ENCODE measurements at places on chromosomes 4 and X.

DNA sequence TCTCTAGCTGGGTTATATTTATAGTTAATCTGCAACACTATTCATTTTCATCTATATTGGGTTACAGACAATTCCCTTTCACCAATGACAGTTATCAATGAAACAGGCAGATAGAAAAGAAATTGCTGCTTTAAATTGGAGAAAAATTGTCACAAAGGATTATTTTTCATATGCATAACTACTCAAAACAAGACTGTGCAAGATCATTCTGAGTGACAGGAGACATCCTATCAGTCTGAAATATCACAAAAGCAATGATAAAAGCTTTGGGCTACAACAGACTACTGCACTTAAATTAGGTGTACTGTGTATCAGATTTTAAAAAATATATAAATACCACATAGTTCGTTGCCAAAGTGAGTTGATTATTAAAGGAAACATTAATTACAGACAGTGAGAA, 722.6 kb downstream of the ARAP2 start:
- no peak for DNase-seq

DNA sequence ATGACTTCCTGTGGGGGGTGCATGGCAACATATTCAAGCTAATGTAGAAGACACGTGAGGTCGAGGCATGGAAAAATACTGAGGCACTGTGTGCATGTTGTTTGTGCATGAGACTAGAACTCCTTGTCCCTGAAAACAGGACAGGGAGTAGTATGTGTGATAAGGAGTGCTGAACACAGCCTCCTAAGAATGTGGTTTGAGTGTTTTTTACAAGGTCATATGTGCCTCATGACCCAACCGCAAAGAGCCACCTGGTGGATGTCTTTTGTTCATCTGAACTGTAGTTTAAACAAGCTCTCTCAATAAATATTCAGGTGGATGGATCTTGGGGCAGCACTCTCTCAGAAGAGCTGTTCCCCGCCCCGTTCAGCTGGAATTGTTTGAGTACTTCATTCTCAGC, 226.6 kb downstream of the NLGN4X start:
- no peak for DNase-seq

GRCh38 chr4:3119464-3119863, 45.0 kb downstream of the HTT start:
- DNase-seq, result no peak

- no peak for DNase-seq
These were observed 16.1 kb upstream of the FAM47E start for GRCh38 chr4:76235407-76235806.

GRCh38 chrX:153667281-153667955, 6.2 kb downstream of the PNCK start:
- DNase-seq, result no peak

- DNase-seq, result peak; percentile 6
These were observed 42.9 kb upstream of the INTS6L start for GRCh38 chrX:135477576-135477975.

- no peak for DNase-seq
These were observed 5.7 kb upstream of the IL13RA2 start for GRCh38 chrX:115023139-115023538.

DNA sequence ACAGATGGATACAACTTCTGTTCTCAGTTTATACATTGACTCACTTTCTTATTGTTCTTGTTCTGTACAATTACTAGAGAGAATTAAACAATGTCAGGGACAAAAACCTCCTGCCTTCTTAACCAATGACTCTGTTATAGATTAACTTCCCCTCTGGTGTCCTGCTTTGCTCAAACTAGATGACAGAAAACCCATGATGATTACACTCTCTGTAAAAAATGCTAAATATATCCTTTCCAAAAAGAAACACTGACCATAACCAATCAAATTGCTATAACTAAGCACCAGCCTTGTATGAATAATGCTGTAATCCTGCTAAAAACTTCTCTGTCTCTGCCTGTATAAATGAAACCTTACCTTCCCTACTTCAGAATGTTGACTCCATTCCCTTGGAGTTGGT, 29.8 kb upstream of the IL13RA2 start:
- DNase-seq, result no peak

DNA sequence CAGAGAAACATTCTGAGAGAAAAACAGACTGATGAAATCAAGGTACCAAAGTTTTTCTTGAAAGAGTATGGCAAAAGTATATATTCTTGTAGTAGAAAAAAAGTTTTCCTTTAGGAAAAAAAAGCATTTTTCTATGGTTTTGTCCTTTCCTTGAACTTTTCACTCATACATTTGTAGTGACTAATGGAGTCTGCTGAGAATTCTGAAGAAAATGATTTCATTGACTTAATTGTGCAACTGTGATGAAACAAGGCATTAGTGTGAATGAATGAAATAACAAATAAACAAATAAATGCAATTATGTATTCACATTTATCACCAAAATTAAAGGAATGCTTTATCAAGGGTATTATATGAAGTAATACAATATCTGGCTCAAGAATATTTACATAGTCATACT, 5.7 kb downstream of the CSN1S1 start:
- no peak for DNase-seq

GRCh38 chr4:5863461-5864113, 29.3 kb downstream of the CRMP1 start:
- peak; percentile 8 for DNase-seq

DNA sequence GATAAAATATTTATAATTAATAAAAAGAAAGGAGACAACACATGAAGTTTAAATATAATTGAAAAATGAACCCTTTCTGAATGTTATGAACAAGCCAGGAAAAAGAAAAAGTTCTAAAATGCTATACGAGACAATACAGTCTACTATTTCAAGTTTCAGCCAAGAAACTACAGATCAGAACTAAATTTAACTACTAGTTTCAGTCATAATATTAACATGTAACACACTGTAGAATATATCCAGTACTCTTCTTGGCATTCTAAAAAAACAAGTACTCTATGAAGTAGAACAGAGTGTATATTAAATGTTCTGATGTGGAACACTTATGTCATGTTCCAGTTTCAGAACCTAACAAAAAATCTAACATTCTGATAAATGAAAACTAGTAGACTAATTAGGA, 679.7 kb downstream of the FAT4 start:
- no peak for DNase-seq

DNA sequence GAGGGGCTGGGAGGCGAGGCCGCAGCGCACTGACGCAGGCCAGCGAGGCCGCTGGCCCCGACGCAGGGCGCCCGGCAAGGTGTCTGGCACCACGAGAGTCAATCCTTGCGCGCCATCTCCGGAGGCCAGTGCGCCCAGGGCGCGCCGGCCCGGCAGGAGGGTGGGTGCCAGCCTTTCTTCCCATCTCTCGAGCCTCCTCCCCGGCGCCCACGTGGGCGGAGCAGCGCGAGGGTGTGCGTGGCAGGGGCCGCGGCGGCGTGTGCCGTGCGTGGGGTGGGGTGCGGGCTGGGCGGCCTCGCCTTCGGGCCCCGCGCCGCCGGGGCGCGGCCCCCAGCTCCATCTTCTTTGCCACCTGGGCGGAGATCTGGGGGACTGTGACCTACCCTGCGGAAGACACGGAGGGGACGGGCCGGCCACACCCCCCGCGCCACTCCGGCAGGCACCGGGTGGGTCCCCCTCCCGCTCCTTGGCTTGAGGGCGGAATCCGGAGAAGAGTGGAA, 877 bp downstream of the JAKMIP1 start:
- DNase-seq, result no peak

DNA sequence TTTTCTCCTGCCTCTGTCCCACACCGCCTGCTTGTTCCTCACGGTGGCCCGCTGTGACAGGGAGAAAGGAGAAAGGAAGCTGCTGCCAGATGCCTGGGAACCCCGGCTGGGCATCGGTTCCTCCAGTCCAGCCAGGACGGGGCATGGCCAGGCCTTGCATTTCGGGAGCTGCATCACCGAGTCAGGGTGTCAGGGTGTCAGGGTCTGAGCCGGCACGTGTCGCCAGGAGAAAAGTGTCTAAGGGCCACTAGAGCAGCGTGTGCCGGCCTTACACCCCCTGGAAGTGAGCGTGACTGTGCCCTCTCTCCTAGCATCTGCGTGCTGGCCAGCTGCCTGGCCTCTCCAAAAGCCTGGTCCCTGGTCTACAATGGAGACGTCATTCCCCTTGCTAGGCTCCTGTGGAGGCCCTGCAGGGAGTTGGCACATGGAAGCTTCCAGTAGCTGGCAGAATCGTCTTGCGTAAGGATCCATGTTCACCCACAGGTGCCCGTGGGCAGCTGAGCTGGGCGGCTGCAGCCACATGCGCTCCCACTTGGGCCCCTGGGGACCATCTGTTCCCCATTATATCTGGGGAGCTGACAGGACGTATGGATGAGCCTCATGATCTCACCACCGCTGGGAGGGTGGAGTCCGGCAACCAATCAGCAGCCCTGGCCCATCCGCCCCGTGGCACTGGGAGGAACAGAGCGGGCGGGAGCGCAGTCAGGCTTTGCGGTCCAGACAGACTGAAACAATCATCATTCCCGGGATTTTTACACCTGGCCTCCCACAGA, 39.9 kb upstream of the HMX1 start:
- no peak for DNase-seq

- DNase-seq, result peak; percentile 32
These were observed 141.1 kb downstream of the MAML3 start for GRCh38 chr4:140012688-140013486.

DNA sequence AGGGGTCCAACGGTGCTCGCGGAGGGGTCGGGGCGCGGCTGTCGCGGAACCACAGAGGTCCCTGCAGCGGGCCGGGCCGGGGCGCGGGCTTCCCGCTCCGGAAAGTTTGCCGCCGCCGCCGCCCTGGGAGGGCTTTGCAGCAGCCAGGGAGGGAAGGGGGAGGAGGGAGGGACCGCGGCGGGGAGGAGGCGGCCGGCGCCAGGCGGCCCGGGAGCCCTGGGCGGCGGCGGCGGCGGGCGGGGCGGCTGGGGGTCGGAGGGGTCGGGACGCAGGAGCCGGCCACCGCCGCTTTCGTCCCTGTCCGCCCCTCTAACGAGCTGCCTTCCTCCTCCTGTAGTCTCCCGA, 375 bp downstream of the FGFR3 start:
- DNase-seq, result peak; percentile 7

GRCh38 chrX:20143561-20143960, 1.9 kb upstream of the EIF1AX start:
- no peak for DNase-seq

DNA sequence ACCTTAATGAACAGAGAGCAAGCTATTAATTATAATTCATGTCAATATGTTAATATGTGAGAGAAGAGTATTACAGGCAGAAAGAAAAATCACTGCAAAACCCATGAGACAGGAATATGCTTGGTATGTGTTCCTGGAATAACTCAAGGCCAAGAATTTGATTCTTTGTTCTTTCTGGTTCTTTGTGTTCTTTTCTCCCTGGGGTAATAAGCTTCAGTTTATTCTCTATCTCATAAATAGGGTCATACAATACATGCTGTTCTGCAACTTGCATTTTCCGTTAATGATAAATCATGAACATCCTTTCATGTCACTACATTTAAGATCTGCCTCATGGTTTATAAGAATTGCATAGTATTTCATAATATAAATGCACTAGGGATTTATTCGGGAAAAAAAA, 16.8 kb upstream of the THOC2 start:
- DNase-seq, result no peak

- no peak for DNase-seq
These were observed 11.6 kb upstream of the MND1 start for GRCh38 chr4:153332936-153333335.

DNA sequence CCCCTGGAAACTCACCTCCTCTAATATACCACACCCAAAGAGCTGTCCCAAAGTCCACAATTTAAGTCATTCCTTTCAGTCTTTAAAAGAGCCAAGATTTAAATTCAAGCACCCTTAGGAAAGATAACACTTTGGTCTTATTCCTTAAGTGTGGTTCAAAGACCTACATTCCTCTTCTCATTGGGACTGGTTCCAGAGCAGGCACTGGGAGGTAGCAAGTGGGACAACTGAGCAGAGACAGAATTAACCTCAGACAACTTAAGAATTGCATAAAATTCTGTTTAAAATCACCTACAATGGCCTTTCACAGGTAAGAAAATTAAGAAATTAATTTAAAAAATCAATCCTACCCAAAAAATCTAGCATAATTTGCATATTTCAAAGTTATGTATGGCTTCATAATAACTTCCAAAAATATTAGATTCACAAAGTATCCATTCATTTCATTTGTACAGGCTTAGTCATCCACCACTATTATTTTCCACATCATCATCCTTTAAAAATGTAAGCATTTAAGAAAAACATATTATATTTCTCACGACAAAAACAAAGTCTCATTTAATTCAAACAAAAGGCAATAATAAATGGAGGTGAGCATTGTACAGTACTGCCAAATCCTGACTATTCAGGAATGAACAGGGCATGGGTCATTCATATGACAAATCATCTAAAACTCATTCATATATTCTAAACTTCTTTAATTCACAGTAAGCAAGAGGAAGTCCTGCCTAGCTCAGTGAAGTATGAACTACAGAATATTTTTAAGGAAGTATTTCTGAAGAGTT, 13.6 kb downstream of the PRSS12 start:
- no peak for DNase-seq

- DNase-seq, result no peak
These were observed 43.2 kb upstream of the GRIA3 start for GRCh38 chrX:123140904-123141303.

DNA sequence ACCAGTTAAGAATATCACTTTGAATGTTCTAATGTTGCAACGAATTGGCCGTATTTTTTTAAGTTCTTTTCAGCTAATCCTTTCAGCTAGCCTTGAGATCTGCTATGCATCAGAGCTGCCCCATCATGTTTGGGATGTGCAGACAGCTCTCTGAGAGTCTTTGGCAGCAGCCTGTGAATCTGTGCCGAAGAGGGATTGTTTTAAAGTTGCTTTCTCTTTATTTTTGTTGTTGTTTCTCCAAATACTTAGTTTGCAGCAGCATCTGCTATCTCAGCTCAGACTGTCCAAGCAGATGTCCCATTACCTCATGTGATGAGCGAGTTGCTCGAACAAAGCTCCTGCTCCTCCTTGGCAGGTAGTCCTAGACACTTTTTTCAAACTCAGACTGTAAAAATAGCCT, 1002.5 kb upstream of the INTU start:
- no peak for DNase-seq

- DNase-seq, result peak; percentile 29
These were observed 113.5 kb downstream of the DHX15 start for GRCh38 chr4:24470666-24471485.

All from stimulated activated CD4-positive, alpha-beta T cell treated with anti-CD3 and anti-CD28 coated beads, Interleukin-12 subunit alpha, Interleukin-12 subunit beta, amount 100 ng/mL, for 24 hours (primary cell).